ENCODE measurements at places on chromosomes 2 and 18. TPM values are rescaled to one million over a fixed set of nuclear protein-coding genes. Genes with fewer than 3 reads are reported as not detected.

GRCh38 chr2:172172513-172173173 lies 69.9 kb upstream of the DLX2 start:
- H3K4me1 ChIP-seq = peaks cover 9% of the 10 kb centered on the region
- H3K4me3 ChIP-seq = peak overlapping the region; percentile 47
- DNase-seq = no peak
- no peaks in the 10 kb centered on the region for H3K27me3 ChIP-seq

DNA sequence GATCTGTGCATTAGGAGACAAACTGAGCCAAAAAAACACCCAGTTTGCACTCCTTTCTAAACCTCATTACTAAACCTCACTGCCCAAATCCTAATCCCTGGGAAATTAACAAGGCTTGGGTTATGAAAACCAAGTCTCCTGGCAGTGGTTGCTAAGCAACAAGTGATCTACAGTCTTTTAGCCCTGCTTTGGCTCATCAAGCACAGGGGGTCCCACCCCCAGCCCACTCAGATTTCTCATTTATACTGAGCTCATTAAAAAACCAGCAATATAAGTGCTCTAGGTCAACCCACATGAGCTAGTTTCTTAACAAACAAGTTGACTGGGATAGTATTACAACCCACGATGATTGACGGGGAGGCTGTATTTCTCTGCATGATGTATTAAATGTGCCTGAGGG lies 18.4 kb downstream of the DNER start:
- no peaks in the 10 kb centered on the region for H3K36me3 ChIP-seq
- DNase-seq = no peak
- no peak overlapping the region for H3K27ac ChIP-seq
- no peaks in the 10 kb centered on the region for H3K27me3 ChIP-seq

RESP18 gene
- total RNA-seq = not detected

DNA sequence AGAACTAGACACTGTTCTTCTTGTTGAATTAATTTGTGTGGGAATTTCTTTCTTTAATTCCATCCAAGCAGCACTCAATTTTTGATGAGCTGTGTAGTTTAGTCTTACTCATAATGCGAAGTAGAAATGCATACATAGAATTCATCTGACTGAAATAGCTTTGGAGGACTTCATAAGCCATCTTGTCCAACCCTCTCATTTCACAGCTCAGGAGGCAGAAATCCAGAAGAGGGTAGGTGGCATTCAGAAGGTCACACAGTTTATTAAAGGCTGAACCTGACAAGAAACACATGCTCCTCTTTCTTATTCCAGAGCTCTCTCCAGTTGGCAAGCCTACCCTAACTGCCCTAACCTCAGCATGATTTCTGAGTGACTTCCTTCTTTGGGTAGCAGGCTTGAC lies 169.2 kb upstream of the NOSTRIN start:
- no peaks in the 10 kb centered on the region for H3K36me3 ChIP-seq
- no peaks in the 10 kb centered on the region for H3K27me3 ChIP-seq
- no peak overlapping the region for H3K4me3 ChIP-seq
- peaks cover 54% of the 10 kb centered on the region for H3K4me1 ChIP-seq
- peak overlapping the region; percentile 81 for H3K27ac ChIP-seq
- DNase-seq = no peak
